ENCODE measurements at places on chromosomes 2 and 18.

GRCh38 chr18:34321066-34321465 lies 96.4 kb upstream of the NOL4 start:
- DNase-seq, result no peak

- DNase-seq, result no peak
Observed at GRCh38 chr2:218990052-218990451, 3.2 kb downstream of the CRYBA2 start.

- no peak for DNase-seq
Observed at GRCh38 chr2:120485096-120485495, 139.2 kb downstream of the INHBB start.

GRCh38 chr2:241882091-241882625 lies 12.6 kb downstream of the RTP5 start:
- peak; percentile 27 for DNase-seq

- DNase-seq, result no peak
Observed at GRCh38 chr2:5465859-5466258, 226.3 kb upstream of the SOX11 start.

DNA sequence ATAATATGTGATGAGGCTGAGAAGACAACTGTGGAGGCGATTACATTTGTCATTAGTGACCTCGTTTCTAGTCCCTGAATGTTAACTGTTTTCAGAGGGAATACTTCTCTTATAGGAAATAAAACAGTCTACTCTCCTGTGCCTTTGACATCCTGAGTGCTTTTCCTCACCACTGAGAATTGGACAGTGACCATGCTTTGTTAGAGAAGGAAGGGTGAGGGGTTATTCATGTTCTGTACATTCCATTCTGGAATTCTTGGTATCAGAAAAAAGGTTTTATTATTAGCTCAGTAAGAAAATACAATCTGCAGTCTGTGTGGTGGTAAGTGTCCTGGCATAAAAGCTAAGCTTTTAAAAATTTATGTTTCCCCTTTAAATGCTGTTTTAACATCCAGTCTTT lies 58.8 kb downstream of the PARD3B start:
- DNase-seq, result no peak

DNA sequence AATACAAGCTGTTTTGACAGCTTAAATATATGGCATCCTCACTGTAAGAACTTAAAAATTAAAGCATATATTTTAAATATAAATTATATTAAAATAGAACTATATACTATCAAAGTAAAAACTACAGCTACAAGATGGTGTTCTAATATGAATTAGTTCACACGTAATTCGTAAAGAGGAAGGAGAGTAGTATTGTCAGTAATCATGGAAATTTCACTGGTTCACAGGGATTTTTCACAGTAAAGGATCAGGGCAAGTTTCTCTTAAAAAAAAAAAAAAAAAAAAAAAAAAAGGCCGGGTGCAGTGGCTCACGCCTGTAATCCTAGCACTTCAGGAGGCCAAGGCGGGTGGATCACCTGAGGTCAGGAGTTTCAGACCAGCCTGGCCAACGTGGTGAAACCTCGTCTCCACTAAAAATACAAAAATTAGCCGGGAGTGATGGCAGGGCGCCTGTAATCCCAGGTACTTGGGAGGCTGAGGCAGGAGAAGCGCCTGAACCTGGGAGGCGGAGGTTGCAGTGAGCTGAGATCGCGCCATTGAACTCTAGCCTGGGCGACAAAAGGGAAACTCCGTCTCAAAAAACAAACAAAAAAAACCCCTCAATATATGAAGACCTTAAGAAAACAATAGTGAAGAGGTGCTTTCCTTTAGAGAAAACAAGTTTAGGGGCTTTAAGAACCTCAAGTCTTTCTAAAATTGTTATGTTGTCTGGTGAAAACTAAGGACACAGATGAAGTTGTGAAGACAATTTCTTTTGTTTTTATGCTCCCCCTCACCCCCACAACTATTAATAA lies 32.5 kb downstream of the PNO1 start:
- DNase-seq, result no peak

DNA sequence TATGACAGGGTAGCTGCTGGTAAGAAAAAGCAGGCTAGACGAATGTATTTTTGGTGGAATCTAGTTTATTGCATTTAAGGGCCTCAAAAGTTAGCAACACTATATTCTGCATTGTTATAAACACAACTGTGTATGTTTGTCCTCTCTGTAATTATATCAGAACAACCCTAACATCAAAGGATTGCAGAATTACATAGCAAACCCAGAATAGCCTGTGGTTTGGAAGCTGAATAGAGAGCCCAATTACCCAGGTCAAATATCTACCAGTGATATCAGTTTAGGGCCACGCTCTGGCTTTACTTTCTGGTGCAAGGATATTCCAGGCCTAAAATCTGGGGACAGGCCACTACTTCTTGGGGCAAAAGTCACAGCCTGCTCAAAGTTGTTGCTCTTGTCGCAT lies 25.1 kb upstream of the MRO start:
- no peak for DNase-seq

GRCh38 chr2:173286153-173286809 lies 68.4 kb upstream of the CDCA7 start:
- no peak for DNase-seq

DNA sequence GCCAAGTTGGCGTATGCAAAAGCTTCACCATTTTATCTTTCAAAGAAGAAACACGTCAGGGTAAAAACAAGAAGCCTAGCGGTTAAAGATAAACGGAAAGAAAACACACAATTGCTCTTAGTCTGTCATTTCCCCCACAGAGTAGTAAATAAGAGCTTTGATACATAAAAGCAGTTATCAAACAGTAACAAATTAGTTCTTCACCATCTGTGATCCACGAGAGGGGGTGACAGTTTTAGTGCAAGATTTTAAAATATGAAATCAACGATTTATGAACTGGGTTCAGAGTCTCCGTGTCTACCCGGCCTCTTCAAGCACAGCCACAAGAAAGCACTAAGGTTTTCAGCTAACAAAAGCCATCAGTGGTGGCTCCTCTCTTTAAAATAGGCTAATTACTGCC lies 703.9 kb upstream of the ID2 start:
- no peak for DNase-seq

DNA sequence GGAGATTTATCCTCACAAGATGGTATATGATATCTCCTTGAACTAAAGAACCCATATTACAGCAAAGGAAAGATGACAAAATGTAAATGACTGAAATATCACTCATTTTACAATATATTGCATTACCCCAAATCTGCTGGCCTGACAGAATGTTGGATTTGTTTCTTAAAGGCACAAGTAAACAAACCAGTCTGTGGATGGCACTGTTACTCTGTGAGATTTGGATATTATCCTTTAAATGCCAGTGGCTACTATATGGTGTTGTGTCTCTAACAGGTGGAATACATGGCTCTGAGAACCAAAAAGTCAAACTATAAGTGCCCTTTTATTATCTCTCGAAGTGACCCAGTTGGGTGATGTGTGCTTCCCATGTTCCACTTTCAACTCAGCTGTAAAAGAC lies 125.7 kb downstream of the PDE1A start:
- no peak for DNase-seq

DNA sequence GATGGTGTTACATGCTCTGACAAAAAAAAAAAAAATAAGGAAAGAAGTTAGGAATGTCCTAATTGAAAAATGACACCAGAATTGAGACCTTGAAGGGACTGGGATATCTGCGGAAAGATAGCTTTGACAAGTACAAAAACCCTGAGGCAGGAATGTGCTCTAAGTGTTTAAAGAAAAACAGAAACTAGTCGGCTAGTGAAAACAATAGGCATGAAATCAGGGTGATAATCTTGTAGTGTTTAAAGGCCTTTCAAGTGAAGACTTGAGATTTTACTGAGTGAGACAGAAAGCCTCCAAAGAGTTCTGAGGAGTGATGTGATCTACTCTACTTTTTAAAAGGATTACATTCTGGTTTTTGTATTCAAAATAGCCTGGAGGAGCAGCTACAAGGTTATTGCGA lies 107.4 kb downstream of the COBLL1 start:
- DNase-seq, result no peak

- no peak for DNase-seq
Observed at GRCh38 chr2:96601382-96602292, 36.5 kb downstream of the KANSL3 start.

DNA sequence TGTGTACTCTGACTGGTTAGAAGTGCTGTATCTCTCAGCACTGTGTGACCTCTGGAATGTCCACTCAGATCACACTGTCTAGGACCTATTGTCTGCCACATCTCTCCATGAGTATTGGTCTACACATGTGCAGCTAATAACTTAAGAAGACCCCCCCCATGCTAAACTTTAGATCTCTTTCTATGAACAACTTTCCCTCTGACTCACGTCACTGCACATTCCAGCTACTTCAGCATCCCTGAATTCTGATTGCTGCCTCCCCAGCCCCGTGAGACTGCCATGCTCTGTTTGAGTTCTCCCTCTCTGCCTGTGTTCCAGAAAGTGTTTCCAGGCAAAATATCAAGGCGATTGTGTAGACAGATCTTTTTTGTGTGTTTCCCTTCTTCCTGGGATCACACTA lies 41.8 kb downstream of the RAPGEF4 start:
- DNase-seq, result no peak

DNA sequence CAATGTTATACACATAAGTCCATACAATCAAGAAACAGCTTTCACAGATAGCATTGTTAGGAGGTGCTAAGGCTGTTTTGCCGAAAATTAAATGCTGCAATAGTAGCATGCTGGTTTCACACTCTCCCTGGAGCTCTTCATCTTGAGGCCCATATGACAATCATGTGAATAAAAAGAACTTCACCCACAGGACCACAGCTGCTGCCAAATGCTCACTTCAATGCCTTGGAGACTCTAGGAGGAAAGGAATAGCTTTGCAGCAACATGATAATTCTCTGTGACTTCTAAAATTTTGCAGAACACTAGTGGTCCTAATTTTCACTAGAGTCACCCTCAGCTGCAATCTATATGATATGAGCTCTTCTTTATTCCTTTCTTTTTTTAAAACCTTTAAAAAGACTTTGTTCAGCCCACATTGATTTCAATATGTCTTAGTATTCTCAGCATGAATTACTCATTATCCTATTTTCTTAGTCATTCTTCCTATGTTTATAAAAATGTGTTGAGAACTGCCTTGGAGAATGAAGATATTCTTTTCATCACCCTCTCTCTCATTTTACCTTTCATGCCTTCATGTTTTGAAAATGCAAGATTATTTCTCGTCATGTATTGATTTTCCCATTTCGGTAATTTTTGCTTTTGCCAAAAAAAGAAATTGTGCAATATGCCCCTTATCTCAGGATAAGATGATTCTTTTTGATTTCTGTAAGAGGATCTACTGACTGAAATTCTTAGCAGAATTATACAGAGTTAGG lies 108.2 kb downstream of the PDE1A start:
- DNase-seq, result no peak

DNA sequence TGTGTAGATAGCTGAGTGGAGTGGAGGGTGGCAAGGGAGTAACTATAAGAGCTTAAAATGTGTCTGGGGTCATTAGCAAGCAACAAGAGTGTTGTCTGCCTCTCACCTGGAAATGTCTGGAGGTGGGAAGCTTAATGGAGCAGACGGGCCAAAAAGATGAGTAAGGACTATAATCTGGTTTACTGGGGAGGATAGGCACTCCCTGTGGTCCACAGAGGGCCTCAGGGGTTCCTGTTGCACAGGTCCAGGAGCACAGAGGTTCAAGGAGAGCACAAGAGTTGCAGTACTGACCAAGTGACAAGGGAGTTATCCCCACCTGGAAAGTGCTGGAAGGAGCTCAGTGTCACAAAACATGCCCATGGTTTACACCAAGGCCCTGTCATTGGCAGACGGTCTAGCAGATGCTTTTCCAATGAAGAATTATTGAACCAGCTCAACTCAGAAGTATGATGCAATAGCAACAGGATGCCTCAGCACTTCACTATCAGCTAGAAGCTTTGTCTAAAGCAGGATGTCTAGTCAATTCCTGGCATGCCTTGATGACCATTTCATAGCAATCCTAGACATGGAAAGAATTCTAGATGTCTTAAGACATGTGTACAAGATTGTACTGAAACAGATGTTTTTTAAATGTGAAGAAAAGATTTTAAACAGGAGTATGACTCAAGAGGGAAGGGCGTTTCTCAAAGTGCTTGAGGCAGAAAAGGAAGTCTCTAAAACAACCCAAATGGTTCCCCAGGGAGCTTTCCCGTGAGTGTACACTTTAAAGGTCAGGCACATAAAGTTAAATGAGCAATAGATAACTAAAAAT lies 62.9 kb upstream of the SERPINE2 start:
- DNase-seq, result no peak

GRCh38 chr2:166516712-166517303 lies 22.8 kb upstream of the SCN7A start:
- DNase-seq, result no peak

DNA sequence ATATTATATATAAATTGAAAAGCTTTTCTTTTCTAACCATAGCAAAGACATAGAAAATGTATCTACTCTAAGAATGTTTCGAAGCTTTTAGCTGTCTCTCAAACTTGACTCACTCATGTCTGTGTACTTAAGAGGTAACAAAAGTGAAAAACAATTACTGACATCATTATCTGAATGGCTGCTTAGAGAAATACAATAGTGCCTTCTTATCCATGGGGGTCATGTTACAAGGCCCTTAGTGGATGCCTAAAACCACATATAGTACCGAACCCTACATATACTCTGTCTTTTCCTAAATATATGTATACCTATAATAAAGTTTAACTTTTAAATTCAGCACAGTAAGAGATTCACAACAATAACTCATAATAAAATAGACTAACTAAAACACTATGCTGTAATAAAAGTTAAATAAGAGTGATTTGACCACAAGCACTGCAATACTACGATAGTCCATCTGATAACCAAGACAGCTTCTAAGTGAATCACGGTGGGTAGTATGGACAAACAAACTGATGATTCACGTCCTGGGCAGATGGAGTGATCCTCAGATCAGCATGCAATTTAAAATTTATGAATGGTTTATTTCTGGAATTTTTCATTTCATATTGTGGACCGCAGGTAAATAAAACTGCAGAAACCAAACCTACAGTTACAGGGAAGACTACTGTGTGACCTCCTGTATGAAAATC lies 246.2 kb downstream of the XIRP2 start:
- no peak for DNase-seq

DNA sequence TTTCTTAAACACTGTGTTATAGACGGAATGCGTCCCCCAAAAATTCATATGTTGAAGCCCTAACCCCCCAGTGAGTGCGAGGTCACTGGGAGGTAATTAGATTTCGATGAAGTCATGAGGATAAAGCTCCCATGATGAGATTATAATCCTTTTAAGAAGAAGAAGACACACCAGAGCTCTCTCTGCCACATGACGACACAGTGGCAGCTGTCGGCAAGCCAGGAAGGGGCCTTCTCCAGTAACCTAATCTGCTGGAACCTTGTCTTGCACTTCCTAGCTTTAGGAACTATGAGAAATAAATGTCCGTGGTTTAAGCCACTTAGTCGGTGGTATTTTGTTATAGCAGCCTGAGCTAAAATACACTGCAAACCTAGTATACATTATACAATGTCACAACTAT lies 12.3 kb downstream of the TMEM237 start:
- DNase-seq, result no peak

DNA sequence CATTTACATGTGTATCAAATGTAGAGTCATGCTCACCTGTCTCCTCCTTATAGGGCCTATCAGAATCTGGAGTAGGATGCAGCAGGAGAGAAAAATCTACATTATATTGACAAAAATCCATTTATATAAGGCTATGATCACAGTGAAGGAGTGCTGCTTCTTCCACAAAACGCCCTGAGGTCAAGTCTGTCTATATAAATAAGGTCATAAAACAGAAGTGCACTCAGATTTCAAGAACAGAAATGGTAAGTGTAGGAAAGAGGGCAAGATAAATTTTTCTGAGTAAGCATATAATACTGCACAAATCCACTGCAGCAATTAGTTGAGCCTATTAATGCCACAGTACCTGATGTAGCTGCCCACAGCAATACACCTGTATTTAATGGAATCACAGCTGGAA lies 51.8 kb downstream of the COL5A2 start:
- DNase-seq, result no peak

- peak; percentile 65 for DNase-seq
Observed at GRCh38 chr2:241950413-241951315, 81.1 kb downstream of the RTP5 start.
